ENCODE measurements at places on chromosomes 4 and X.
A peak's percentile ranks its signal among the peaks of the same experiment; 100 is the strongest.

GRCh38 chr4:98148856-98149255 lies 5.6 kb upstream of the STPG2 start:
- no peak for DNase-seq

DNA sequence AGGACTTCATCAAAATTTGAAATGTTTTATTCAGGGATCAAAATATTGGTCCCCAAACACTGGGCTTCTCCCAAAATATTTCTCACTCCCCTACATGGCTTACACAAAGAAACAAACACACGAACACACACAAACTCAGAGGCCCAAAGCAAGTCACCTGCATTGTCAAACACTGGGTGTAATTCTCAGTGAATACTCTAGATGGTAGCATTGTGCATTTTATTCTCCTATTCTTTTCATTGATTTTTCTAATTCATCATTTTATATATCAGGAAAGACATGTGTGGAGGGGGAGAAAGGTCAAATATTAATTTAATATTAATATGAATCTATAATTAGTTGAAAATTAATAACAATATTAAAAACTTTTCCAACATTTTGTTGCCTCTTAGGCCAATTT lies 72.3 kb upstream of the TNMD start:
- peak; percentile 14 for DNase-seq

- DNase-seq: no peak
Observed at GRCh38 chr4:185730849-185731608, 81.0 kb downstream of the SORBS2 start.

GRCh38 chr4:6644792-6645530 lies 4.5 kb downstream of the MRFAP1 start:
- no peak for DNase-seq

DNA sequence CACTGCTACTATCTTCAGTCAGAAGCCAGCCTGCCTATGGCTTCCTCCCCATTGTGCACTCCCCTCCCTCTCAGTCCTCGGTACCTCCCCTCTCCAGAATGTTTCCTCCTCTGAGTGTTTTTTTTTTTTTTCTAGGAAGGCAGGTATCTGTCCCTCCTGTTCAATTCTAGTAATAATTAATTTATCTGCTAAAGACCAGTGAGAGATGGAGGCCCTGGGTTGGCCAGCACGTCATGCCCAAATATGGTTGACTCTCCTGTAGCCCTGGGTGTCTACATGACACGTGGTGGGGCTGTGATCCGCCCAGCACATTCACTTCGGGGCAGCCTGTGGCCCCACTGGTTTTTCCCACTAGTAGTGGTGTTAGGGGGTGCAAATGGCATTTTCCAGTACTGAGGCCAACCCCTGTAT lies 1.8 kb downstream of the FLNA start:
- peak; percentile 70 for DNase-seq

DNA sequence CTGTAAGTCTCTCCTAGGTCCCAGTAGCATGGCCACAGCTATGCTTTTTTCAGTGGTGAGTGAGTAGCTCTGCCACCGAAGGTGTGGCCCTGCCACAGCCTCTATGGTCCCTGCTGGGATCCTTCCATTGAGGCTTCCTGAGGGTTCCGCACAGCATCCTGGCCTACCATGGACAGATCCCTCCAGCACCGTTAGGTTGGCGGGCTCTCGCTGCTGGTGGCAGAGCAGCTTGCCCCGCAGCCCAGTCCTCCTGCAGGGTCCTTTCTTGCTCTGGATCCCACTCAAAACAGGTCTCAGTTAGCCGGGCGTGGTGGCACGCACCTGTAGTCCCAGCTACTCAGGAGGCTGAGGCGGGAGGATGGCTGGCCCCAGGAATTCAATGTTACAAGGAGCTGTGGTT lies 2.4 kb upstream of the PDZD4 start:
- no peak for DNase-seq

- DNase-seq: peak; percentile 5
Observed at GRCh38 chrX:120790118-120790517, 85.5 kb downstream of the CT47B1 start.

DNA sequence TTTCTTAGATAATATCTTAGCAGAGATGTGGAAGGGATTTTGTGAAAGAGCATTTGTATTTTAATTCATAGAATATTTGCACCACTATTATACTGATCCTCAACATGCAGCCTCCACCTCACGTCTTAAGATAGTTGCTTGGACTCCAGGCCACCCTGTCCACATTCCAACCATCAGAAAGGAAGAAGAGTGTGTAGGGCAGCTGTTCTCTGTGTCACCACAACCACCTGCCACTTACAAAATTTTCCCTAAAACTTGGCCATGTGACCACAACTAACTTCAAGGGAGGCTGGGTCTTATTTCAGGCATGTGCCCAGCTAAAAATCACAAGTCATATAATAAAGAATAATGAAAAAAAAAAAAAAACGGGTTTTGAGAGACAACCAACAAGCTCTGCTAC lies 528.1 kb downstream of the RAB28 start:
- DNase-seq: no peak

DNA sequence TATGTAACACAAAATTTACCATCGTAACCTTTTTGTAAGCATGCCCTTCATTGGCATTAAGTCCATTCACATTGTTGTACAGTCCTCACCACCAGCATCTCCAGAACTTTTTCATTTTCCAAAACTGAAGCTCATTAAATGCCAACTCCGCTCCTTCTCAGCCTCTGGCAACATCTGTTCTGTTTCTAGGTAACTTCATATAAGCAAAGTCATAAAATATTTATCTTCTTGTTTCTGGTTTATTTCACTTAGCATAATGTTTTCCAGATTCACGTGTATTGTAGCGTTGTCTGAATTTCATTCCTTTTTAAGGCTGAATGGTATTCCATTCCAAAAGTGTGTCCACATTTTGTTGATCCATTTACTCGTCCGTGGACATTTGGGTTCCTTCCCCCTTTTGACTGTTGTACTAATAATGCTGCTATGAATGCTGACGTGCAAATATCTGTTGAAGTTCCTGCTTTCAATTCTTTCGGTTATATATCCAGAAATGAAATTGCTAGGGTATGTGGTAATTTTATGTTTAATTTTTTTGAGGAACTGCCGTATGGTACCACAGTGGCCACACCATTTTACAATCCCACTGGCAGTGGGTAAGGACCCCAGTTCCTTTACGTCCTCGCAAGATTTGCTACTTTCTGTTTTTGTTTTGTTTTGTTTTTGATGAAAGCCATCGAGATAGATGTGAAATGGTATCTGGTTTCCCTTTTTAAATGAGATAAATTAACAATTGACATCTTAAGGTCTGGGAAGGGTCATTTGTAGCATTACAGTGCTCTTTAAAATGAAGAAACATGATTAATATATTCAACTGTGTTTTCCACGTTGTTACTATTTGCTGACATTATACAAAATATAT lies 63.4 kb downstream of the PTTG2 start:
- DNase-seq: no peak

- DNase-seq: no peak
Observed at GRCh38 chr4:16764622-16765021, 133.8 kb downstream of the LDB2 start.

DNA sequence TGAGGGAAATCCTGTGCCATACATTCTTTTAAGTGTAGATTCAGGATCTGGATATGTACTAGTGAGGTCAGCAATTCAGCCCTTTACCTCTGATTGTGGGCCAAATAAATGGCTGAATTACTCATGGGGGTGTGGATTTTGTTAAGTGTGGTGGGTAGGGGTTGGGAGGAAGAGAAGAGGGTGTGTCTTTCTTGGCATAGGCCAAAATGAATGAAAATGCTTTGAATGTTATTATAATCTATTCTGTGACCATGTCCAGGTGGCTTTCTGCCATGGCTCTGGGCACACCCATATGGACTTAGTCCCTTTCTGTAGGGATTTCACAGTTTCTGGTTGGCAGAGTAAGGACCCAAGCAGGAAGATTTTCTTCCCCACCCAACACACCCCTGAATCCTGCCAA lies 244.3 kb downstream of the CBR4 start:
- no peak for DNase-seq

Data from CD4-positive, alpha-beta T cell (primary cell).